Pancreas (tissue), 10 donors: ENCODE measurements at places on chromosomes 16 and 17. TPM values are rescaled to one million over a fixed set of nuclear protein-coding genes. Genes with fewer than 3 reads are reported as not detected.

GRCh38 chr16:48676836-48677235 is 66.9 kb upstream of the N4BP1 start:
- DNase-seq: no peak

DNA sequence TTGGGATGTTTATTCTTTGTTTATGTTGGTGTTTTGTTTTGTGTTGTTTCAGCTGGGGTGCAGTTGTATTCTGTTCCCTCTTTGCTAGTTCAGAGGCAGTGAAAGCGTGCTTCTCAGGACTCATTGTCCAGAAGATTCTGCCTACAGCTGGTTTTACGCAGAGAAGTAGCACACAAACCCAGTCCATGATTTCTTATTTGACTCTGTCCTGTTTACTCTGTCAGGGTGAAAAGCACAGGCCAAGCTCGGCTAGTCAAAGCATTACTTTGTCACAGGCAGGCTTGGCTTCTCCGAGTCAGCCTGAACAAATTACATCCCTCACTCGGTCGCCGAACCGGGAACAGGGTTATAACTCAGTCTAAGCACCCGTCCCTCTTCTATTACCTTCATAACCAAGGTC is 435.0 kb downstream of the MAF start:
- no peak for DNase-seq

GRCh38 chr17:40382251-40382650 is 17.7 kb upstream of the GJD3 start:
- no peak for DNase-seq

DNA sequence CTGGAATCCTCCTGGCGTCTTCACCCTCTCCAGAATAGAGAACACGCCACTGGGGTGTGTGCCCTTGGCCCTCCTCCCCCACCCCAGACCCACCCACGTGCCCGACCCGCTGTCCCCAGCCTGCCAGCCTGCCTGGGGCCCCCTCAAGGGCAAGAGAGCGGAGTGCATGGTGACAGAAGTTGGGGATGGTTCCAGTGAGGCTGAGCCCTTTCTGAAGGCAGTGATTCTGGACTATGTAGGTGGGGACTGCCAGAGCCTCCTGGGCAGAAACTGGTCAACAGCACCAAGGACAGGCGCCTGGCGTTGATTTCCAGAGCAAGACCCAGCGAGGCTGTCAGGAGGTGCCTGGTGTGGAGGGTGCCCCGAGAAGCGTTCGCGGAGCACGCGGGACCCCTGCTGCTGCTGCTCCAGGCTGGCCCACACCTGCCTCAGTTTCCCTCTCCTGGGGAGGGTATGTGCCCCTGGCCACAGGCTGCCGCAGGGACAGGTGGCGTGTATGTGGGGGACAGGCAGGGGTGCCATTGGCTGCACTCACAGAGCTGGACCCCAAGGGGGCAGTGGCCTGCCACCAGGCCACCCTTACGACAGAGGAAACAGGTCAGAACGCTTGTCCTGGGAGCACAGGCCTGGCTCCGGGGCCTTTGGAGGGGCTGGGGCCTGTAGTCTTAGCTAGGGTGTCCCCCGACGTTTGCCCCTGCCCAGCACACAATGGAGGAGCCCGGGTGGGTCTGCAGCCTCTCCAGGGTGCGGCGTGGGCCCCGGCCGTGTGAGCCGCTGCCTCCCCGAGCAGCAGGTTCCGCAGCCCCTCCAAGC is 1.2 kb downstream of the SSTR5 start:
- DNase-seq: no peak

GRCh38 chr17:47945529-47946508 is 4.4 kb downstream of the PNPO start:
- peak; percentile 81 for DNase-seq

DNA sequence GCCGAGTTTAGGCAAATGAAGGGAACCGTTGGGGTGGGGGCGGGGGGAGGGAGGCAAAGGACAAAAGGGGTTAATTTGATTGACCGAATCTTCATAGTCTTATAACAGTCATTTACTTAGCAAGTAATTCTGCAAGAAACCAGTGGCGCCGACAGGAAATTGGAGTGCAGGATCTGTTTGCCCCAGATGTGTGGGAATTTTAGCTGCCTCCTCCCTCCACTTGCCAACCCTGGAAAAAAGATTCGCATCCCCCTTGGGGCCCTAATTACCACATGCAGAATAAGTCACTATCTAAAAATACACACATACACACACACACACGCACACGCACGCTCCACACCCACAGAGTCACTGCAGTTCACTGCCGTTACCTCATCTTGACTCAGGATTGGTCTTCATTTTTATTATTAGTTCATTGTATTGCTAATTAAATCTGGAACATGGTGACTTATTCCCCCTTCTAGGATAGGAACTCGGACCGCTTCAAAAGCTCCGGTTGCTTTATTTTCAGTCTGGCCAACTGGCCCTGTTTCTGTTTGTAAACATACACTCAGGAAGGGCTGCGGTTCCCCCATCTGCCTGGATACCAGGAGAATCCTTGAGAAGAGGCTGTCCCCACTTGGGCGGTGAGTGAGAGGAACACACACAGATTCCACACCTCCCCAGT is 241.6 kb upstream of the SALL1 start:
- DNase-seq: no peak

DNA sequence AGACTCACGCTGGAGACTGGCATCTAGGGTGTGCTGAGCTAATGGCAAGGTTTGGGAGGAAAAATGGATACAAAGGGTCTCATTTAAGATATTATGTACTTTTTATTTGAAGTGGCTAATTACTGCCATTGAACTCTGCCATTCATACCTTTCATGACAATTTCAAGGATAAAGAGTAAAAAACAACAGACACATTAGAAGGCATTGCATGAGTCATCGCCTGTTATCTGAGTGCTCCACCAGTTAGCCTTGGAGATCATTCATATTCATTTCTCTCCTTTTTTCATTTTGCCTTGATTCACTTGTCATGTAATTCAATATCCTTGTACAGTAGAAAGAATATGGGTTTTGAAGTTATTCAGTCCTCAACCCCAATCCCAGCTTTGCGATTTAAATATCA is 109.5 kb downstream of the CDH8 start:
- DNase-seq: no peak

GRCh38 chr17:60457148-60457547 is 34.9 kb downstream of the CHCT1 start:
- no peak for DNase-seq

- DNase-seq: no peak
Observed at GRCh38 chr16:78395035-78395434, 295.6 kb downstream of the WWOX start.

DNA sequence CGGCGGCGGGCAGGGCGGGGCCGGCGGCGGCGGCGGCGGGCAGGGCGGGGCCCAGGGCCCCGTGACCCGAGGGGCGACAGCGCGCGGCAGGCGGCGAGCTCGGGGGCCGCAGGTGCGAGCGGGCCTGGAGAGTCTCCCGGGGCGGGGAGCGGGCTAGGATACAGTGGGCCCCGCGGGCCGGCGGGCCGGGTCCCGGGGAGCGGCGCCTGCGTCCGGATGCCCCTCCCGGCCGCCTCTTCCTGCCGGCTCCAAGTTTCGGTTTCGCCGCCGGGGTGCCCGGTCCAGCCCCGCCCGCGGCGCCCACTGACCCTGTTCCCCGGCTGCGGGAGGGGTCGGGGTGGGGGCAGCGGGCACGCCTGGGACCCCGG is at the start of gene RNF213:
Gene RNF213, plus strand, starts transcription at position 62 of the 368 bp plus-strand sequence. CDS start 2,830 bp downstream, outside the sequence.
- peak; percentile 59 for DNase-seq

GRCh38 chr16:11524098-11524760 is 62.5 kb downstream of the LITAF start:
- DNase-seq: no peak

DNA sequence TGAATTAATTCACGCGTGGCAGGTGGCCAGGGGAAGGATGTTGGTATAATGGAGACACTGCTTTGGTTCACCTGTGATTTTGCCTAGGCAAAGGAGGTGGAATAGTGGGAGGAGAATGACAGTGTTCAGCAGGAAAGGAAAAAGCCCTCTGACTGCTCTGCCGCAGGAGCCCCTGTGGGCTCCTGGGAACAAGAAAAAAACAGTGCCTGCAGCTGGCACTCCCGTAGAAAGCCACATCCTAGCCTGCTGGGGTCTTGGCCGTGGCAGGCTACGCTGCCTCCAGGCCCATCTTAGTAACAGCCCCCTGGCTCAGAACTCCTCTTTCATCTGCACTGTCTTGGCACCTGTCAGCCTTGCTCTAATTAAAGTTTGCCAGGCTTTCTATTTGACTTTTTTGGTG is 20.6 kb downstream of the ADORA2B start:
- no peak for DNase-seq

GRCh38 chr16:87579691-87580090 is 22.6 kb upstream of the JPH3 start:
- no peak for DNase-seq

DNA sequence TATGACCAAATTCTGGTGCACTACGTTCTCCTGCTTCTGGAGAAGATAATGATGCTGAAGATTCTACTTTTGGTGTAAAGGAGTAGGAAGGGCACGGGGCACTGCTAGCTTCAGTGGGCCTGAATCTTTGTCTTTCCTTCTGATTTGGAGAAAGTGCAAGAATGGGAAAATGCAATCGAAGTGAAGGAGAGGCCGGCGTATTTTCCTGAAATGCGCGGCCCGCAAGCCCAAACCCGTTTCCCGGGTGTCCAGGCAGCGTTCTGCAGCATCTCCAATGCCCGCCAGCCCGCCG is 372 bp upstream of the NDE1 start:
- no peak for DNase-seq

GRCh38 chr17:6651919-6652452 is 424 bp downstream of the C17orf100 start:
- DNase-seq: peak; percentile 61

GRCh38 chr17:2266045-2266864 is 37.3 kb downstream of the SMG6 start:
- DNase-seq: no peak

The MKS1 gene
- total RNA-seq: 16.0 TPM

The P2RX5 gene
- 0.39 TPM for total RNA-seq

- DNase-seq: no peak
Observed at GRCh38 chr17:6669479-6670212, 18.1 kb downstream of the C17orf100 start.

- no peak for DNase-seq
Observed at GRCh38 chr17:35515027-35515426, 22.5 kb downstream of the SLFN12L start.

DNA sequence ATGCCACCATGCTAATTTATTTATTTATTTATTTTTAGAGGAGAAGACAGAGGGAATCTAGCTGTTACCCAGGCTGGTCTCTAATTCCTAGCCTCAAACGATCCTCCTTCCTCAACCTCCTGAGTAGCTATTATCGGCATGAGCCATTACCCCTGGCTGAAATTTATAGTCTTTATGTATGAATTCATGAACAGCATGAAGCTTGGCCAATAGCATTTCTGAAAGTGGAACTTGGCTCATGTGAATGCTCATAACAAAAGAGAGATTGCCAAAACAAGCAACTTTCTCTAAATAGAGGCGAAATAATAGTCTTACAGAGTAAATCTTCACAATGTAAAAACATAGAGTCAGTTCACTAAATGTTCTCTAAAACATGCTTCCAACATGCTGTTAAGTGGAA is 30.1 kb upstream of the SMURF2 start:
- DNase-seq: no peak

DNA sequence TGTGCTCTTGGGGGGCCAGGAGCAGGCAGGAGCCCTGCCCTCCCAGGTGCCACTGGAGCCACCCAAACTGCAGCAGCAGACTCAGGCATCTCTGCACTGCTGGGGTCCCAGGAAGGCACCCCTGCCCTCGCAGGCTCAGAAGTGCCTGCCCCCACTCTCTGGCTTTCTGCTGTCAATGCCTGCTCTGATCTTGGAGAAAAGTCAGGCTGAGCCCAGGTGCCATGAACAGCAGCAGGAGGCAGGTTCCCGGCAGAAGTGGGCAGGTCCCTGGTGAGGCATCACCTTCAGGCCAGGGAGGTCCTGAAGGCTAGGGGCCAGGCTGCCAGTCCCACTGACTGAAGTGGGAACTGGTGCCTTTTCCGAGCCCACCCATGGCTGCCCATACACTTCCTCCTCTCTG is 106.5 kb downstream of the MGAT5B start:
- DNase-seq: no peak

DNA sequence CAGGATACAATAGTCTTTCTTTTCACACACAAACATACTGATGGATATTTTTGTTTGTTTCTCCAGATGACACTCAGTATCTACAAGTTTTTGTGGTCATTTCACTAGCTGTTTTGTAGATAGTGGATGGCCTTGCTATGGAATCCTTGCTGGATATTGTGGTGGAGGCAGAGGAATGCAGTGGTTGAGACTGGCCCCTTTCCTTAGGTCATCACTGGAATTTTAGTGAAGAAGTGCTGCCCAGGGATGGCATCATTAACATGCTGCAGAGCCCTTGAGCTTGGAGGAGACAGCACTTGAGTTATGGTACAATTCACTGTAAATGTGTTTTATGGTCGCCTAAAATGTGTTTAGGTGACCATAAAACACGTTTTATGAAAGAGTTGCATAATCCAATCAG is 455.9 kb upstream of the HSBP1 start:
- no peak for DNase-seq

The ALOXE3 gene
- not detected for total RNA-seq
